ENCODE measurements at places on chromosomes 7 and 10.

- no peak for DNase-seq
Observed at GRCh38 chr10:113476191-113476590, 76.7 kb upstream of the HABP2 start.

DNA sequence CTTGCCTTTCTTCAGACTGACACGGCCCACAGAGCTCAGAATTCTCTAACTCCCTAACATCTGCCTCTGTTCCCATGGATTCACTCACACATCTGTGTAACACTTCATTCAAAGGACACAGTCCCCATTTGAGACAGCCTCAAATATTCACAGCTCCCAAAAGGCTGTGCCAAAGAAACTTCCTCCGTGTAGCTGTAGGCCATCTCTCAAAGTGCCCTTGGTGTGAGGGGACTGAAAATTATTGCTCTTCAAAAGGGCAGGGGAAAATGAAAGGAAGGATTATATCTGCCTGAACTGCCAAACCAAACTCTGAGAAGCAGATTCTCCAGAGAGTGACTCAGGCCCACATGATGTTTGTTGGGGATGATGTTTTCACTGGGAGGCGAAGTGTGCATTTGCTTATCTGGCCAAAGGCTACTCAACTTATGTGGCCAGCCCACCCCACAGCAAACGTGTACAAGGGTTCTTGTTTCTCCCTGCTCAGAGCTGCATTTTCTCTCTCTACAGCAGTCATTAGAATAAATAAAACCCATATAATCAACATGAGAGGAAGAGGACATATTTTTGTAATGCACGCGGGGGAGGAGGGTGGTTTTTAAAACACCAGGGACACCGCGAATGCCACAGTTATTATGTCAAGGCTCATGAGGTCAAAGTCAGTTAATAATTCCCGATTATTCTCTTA is 302.4 kb upstream of the NFE2L3 start:
- no peak for DNase-seq

DNA sequence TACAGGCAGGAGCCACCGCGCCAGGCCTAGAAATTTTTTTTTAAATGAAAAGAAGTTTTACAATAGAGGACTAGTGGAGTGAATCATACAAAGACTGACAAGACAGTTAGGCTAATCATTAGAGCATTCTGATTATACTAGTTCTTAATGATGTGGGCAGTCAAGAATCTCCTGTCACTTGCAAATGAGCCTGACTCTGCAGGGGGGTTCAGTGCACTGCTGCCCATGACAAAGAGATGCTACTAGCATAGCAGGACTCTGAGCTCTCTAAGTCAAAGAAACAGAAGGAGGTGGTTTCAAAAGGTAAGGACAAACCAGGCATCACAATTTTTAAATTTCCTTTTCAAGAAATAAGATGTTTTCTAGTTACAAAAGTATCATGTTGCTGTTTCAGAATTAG is 59.0 kb downstream of the CCDC6 start:
- DNase-seq: no peak

- no peak for DNase-seq
Observed at GRCh38 chr7:19557726-19558465, 150.9 kb downstream of the POLR1F start.

All from CD4-positive, alpha-beta memory T cell (primary cell).